ENCODE measurements at places on chromosomes 12 and 14.
A peak's percentile ranks its signal among the peaks of the same experiment; 100 is the strongest.

DNA sequence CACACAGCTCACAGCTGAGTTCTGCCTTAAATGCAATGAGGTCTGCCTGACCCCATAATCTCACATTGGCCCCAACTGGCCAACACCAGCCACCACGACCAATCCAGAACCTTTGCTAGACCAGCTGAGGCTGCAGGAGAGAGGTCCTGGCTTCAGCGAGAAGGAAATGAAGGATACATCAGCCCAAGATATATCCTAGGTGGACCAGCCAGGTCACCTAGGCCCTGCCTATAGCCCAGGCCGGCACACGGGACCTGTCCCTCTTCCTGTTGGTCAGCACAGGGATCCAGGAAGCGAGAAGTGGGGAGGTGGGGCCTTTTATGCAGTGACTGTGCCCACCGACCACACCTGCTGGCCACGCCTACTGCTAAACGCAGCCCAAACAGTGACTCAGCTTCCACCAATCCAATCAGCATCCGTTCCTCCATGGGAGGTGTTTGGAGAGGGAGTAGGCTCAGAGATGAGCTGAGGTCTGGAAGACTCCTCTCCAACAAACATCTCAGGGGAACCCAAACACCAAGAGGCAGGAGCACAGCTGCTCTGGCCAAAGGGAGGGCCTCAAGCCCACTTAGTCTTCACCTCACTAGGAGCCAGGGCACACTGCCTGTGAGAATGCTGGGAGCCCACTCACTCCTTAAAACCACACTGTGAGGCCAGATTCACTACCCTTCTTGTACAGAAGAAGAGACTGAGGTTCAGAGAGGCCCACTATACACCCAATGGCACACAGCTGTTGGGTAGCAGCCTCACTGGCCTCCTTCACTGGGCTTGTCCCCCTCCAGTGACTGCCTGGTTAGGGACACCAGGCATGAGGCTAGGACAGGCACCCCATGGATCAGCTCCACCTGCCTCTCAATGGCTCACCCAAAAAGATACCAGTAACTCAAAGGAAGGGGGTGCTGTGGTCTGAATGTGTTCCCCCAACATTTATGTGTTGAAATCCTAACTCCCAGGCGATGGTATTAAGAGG, 51.3 kb upstream of the PPP2R5C start:
- DNase-seq: no peak

DNA sequence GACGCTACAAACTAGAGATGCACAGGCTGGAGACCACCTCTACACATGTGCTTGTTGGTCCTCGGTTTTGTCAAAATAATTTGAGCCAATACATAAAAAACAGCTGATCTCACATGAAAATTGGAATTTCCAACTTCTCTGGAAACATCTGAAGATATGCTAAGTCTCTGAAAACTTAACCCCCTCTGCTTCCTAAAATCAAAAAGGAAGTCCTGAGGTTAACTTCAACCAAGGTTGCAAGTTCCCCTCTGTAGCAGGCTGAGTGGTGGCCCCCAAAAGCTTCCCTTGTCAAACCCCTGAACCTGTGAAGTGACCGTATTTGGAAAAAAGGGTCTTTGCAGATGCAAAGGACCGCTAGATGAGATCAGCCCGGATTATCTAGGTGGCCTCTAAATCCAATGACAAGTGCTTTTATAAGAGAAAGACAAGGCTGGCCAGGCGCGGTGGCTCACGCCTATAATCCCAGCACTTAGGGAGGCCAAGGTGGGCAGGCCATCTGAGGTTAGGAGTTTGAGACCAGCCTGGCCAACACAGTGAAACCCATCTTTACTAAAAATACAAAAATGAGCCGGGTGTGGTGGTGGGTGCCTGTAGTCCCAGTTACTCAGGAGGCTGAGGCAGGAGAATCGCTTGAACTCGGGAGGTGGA, 32.0 kb upstream of the VPS37B start:
- DNase-seq: no peak

DNA sequence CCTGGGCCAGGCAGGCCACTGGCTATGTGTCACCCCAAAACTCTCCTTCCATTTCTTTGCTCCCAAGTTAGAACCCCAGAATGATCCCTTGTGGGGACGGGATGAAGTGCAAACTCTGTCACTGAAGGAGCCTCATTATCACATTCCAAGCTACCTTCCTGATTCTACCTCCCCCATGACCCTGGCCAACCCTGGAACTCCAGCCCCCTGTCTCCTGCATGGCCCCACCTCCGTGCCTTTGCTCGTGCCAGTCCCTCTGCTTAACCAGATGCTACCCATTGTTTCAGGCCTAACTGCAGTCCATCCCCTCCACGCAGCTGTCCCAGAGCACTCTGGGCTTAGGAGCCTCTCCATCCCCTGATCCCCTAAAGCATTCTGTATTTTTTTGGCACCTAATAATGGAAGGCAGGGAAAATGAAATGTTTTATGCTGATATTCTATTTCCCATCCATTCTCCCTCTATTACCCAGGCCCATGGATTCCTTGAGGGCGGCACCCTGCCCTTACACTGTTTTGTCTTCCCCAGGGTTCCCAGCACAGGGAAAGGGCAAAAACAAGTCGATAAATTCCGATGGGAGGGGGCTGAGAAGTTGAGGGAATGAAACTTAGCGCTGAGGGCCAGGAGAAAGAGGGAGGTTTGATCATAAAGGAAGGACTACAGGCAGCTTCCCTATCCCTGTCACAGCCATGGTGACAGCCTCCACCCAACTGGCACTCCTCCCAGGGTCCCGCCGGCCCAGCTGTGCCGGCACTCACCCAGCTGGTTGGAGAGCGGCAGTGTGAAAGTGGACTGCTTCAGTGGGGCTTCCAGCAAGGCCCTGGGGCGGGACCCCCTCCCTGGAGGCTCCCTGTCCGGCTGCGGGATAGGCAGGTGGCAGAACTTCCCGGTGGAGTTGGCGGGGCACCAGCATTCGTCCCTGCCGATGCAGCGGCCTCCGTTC, 58.1 kb downstream of the ISCA2 start:
- no peak for DNase-seq

DNA sequence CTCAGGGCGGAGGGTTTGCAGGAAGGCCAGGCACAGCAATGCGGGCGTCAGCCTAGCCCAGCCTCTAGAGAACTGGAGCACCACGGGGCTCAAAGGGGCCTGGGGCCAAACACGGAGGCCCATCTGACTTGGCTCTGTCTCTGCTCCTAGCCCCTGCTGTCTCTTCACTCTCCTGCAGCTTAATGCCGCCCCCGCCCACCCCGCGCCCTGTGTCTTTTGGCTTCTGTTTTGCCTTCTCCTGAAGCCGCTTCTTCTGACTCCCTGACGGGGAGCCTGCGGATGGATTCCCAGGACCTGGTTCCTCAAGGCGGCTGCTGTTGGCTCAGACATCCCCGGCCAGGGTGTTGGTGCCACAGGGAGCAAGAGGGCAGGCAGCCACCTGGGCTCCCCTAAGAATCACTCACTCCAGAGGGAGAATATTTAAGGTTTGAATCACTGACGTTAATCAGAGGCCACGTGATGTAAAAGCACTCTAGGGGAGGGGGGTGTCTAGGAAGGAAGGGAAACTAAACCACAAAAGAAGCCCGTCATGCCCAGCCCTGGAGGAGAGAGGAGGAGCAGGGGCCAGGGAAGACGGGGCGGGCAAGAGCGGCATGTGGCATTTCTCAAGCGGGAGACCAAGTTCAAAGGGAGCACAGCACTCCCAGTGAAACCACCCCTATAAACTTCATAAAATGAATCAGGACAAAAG, 36.9 kb upstream of the PRMT8 start:
- no peak for DNase-seq

- no peak for DNase-seq
Measured at GRCh38 chr14:95891742-95892141, 15.1 kb downstream of the TUNAR start.

DNA sequence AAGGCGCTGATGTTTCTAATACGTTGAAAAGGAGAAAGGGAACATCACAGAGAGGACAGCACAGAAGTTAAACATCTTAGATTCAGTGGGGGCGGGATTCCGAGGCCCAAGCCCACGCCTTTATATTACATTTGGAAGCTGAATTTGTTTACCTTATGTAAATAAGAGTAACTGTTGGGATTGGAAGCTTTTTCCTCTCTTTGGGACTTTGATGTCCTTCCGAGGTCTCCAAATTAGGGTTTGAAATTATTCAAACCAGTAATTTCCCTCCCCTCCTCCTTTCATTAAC, 6.4 kb downstream of the FOXA1 start:
- peak; percentile 39 for DNase-seq

DNA sequence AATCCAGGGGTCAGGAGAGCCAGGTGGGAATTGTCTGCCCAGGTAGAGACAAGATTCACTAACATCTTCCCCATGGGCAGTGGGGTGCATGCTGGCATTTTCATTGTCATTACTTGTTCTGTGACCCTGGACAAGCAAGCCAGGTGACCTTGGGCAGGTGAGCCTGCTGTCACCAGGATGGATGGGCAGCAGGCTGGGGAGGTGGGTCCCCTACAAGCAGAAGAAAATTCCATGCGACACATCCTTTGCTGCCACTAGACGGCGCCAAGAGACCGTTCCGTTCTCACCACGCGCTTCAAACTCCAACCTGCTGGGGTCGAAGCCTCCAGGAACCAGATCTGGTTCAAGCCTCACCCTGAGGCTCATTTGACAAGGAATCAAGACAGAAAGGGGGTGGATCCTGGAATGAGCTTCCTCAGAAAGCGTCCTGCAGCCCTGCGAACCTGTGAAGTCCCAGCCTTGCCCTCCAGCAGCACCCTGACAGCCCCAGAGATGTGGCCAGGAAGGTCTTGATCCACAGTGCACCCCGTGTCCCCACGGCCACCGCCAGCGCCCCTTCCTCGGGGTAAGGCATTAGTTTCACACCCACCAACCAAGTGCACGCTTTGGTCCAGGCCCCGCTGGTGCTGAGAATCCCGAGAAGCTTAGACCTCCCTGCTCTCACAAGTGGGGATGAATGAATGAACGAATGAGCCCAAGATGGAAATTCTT, 3.2 kb upstream of the DYNC1H1 start:
- peak; percentile 68 for DNase-seq

DNA sequence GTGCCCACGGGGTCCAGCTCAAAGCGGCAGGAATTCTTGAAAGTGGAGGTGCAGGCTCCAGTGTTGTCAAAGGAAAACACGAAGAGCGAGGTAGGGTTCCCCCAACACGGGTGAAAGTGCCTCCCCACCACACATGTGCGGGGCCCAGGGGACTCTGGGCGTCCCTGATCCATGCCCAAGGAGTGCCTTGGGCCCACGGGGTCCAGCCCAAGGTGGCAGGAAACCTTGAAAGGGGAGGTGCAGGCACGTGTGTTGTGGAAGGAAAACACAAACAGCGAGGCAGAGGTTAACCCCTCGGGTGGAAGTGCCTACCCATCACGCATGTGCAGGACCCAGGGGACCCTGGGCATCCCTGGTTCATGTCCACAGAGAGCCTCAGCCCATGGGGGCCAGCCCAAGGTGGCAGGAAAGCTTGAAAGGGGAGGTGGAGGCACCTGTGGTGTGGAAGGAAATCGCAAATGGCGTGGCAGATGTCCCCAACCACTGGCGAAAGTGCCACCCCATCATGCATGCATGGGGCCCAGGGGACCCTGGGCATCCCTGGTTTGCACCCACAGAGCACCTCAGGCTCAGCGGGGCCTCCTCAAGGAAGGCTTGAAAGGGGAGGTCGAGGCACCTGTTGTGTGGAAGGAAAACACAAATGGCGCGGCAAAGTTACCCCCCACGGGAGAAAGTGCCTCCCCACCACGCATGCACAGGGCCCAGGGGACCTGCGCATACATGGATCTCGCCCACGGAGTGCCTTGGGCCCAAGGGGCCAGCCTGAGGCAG, 584.6 kb downstream of the ALG10 start:
- no peak for DNase-seq

- DNase-seq: peak; percentile 47
Measured at GRCh38 chr12:45170456-45171042, 45.3 kb upstream of the ANO6 start.

- no peak for DNase-seq
Measured at GRCh38 chr12:86735072-86735471, 478.9 kb upstream of the MGAT4C start.
